Stimulated activated CD8-positive, alpha-beta memory T cell treated with anti-CD3 and anti-CD28 coated beads, Interleukin-4, amount 100 ng/mL, for 24 hours (primary cell): ENCODE measurements at places on chromosomes 1 and 21.

DNA sequence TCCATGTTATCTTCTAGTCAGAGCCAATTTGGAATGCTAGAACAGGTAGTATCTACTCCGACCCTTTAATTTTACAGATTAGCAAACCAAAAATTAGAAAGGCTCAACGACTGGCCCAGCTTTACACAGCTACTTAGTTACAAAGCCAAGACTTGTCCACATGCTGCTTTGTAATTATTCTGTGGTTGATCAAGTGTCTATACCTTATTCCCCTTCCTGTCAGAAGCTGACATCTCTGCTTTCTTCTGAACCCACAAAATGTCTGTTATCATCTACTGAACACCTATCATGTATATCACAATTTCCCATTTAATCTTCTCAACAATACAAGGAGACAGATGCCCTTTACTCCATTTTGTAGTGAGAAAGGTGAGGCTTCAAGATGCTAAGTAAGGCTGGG is 15.6 kb downstream of the TGFBR3 start:
- DNase-seq = no peak

DNA sequence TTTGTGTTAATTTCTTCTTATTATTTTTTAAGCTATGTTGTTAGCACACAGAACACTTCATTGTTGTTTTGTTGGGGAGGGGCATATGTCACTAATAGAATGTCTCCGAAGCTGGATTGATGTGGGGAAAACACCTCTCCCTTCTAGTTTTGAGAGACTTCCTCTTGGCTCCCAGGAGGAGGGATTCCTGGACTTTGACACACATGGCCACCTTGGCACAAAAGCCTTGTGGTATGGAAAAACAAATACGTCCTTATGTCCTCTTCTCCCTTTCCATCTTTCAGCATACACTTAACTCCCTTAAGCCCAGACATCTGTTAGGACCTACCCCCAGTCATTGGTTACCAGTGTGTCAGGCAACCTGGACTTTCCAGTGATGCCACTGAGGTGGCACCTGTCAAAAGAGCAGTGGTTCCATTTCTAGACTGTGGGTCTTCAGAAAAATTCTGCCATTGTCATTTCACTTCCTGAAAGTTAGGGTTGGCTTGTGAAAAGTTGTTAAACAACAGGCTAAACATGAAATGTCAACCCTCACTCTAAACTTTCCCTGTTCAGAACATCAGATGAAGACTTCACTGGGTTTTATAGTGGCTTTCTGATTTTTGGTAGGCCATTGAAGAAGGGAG is 12.5 kb upstream of the ABCB10 start:
- no peak for DNase-seq

DNA sequence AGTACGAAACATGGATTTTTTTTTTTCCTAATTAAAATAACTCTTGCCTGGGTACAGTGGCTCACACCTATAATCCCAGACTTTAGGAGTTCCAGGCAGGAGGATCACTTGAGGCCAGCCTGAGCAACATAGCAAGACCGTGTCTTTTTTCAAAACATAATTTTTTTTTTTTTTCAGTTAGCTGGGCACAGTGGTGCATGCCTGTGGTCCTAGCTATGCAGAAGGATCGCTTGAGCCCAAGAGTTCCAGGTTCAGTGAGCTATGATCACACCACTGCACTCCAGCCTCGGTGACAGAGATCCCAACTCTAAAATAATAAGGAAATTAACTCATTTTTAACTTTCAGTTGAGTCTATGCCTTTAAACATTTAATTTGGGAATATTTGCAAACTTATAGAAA is 170.1 kb downstream of the NEK7 start:
- no peak for DNase-seq

DNA sequence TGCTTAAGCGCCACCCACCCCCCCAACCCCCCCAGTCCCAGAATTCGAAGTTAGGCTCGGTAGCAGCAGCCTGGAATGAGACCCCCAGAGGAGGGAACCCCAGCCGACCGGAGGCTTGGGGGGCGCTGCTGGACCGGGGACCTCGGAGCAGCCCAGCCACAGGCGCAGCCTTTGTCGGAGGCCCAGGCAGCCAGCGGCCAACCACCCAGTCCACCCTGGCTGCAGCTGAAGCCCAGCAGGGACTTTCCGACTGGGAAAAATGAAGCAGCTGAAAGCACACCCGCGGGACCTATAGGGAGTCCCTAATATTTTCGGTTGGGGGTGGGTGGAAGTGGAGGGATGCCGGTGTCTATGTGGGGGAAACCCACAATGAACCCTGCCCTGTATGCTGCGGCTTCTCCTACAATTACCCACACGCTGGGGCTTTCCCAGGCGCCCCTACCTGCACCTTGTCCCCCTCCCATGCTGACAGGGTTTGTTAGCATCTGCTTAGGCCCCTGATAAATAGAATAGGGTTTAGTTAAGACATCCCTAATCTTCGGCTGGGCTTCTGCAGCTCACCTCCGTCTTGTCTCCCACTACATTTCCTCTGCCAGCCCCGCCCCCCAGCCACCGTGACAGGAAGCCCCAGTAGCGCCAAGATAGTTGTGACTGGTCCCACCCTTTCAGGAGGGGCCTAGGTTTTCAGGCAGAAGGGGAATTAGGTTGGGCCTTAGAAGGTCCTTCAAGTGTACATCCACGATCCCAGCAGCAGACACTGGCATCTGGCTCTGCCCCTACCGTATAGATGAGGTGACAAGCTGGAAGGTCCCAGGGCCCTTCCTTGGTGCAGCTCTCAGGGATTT is 838 bp downstream of the CCDC28B start:
- DNase-seq = peak; percentile 77

DNA sequence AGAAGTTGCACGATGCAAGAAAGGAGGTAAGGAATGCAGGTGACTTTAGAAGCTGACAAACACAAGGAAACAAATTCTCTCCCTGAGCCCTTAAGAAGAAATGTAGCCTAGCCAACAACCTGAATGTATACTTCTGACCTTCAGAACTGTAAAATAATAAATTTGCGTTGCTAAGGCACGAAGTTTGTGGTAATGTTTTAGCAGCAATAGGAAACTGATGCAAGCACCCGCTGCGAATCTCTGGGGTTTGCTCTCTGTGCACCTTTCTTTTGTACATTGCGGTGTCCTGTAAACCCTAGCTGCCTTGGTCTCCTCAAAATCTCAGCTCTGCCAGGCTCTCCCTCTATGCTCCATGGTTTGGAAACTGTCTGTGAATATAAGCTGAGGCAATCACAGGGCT is 15.1 kb downstream of the CD53 start:
- DNase-seq = no peak

GRCh38 chr1:102500758-102501157 is 504.0 kb upstream of the OLFM3 start:
- DNase-seq = no peak

DNA sequence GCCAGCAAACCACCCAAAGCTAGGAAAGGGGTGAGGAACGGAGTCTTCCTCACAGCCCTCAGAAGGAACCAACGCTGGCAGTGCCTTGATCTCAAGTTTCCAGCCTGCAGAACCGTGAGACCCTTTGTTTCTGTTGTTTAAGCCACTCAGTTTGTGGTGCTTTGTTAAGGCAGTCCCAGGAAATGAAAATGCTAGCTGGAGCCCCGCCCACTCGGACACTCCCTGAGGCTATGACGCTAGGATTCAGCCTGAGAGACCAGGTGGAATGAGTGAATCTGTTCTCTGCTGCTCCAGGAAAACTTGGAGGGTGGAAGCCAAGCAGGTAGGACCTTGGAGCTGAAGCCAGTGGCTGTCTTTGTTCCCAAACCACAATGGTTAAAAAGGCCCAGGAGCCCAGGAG is 196.5 kb upstream of the POU3F1 start:
- DNase-seq = no peak

- no peak for DNase-seq
These were observed 30.6 kb downstream of the PTPRU start for GRCh38 chr1:29266912-29267311.
